ENCODE measurements at places on chromosomes 6 and 20. TPM values are rescaled to one million over a fixed set of nuclear protein-coding genes. Genes with fewer than 3 reads are reported as not detected.

DNA sequence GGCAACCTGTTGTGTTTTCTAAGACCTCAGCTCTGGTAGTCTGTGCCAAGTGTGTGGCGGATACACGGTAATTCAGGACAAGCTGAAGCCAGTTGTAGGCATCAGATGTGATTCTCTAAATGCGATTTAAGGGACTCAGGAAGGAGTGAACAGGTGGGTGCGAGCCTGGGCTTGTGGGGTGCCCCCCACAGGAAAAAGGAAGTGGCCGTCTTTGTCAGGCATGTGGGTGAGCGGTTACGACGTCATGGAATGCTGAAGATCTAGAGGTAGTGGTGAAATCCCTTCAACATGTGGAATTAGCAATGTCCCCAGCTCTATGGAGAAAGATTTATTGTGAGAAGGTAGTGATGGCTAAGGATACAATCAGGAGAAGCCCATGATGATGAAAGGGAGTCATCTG, 95.1 kb upstream of the EXOC2 start:
- no peak for ATAC-seq

KCNK15 gene
- 0.33 TPM for total RNA-seq

DNA sequence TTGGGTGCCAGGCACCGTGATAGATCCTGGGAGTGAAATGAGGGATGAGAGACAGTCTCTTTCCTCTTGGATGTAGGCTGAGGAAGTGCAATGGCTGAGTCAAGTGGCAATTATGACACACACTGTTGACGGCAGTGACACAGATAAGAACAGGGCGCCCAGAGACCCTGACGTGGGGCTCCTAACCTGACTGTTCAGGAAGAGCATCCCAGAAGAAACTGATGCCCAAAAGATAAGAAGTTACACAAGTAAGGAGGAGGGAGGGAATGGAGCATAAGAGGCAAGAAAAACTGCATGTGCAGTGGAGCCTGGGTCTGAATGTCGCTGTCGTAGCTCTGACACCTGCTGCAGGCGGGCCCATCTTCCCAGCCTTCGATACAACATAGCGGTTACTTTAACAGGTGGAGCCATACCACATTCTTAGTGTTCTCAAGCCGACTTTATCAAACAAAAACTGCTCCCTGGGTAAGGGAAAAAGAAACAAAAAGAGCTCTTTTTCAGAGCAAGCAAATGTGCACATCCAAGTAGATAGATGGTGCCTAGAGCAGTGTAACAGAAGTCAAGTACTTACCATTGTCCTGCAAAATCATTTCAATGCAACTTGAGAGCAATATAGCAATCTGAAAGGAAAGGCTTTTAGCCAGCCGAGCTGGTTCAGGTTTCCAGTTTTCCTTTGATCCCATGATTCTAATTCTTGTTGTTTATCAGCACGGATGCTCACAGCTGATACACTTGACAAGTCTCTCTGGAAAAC, 463.9 kb upstream of the JARID2 start:
- ATAC-seq, result no peak

DNA sequence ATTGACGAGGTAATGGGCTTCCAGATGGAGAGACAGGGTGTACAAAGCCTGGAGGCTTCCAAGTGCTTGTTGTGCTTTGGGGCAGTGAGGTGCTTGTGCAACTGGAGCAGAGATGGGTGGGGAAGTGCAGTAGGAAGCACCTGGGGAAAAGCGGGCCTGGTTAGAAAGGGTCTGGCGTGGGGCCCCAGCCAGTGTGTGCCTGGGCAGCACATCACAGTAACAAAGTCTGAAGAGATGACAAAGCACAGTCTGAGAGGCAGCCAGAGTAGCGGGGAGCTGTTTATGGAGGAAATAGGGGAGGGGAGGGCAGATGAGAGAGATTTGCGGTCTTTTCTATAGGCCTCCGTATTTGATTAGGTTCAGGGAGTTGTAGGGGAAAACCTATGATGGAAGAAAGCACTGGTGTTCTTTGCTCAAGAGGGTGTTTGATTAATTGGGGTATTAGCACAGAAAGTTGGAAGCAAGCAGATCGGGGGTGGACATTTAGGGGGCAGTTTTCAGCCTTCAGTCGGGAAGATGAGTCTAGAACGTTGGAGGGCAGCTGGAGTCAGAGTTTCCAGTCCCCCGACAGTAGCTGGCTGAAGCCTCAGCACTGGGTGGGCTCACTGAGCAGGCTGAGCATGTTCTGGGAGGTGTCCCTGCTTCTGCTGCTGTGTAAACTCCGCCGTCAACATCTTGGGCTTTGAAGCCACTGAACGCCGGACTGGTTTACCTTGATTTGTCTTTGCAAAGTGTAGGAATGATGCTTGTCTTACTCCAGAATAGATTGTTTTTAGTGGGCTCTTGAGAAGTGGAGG, 15.5 kb upstream of the MROH8 start:
- ATAC-seq, result no peak

GRCh38 chr6:26431258-26432172, 8.8 kb upstream of the BTN3A3 start:
- ATAC-seq, result no peak

GRCh38 chr6:54876365-54876764, 29.8 kb downstream of the FAM83B start:
- no peak for ATAC-seq
